ENCODE measurements at places on chromosomes 3 and 15.

DNA sequence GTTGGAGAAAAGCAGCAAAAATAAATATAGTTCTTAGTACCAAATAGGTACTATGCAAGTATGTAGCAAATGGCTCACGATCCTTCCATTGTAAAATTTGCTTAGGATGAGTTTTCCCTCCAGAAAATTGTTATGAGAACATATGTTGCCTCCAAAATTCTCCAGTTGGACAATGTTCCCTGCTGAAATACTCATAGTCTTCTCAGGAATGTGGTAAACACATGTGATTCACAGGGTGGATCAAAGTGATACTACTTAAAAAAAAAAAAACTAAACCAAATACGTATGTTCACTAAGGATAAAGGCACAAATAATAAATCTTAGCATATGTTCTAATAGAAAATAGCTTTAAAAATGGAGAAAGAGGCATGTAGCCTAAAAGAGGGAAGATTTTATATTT lies 84.3 kb upstream of the ZNF385D start:
- no peak for DNase-seq

- DNase-seq = no peak
These were observed 174.7 kb downstream of the CD47 start for GRCh38 chr3:107916171-107916570.

GRCh38 chr15:52343831-52344230 lies 48.2 kb upstream of the MYO5C start:
- no peak for DNase-seq

GRCh38 chr3:158105119-158105709 lies 1.0 kb downstream of the SHOX2 start:
- no peak for DNase-seq

DNA sequence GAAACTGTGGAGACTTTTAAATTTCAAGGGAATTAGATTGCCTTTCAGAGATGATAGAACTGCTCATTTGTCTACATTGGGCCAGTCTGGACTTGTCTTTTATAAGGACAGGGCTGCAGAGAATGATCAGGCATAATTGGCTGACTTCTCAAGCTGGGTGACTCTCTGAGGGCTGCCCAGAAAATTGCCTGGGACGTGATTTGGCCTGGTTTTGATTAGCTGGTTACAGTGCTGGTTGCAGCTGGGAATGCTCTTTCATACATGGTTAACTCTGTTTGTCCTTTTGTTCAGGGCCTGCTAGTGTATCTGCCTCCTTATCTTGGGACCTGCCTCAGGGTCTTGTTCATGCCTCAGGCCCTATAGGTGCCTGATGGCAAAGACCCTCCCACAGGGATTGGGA lies 245.6 kb downstream of the CLSTN2 start:
- no peak for DNase-seq

- DNase-seq = no peak
These were observed 153.5 kb upstream of the LPP start for GRCh38 chr3:188000361-188000861.

DNA sequence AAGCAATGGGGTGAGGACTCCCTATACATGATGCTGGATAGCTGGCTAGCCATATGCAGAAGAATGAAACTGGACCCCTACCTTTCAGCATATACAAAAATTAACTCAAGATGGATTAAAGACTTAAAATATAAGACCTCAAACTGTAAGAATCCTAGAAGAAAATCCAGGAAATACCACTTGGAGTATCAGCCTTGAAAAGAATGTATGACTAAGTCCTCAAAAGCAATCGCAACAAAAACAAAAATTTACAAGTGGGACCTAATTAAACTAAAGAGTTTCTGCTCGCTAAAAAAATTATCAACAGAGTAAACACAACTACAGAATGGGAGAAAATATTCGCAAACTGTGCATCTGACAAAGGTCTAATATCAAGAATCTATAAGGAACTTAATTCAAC lies 94.3 kb downstream of the XRN1 start:
- DNase-seq = no peak

DNA sequence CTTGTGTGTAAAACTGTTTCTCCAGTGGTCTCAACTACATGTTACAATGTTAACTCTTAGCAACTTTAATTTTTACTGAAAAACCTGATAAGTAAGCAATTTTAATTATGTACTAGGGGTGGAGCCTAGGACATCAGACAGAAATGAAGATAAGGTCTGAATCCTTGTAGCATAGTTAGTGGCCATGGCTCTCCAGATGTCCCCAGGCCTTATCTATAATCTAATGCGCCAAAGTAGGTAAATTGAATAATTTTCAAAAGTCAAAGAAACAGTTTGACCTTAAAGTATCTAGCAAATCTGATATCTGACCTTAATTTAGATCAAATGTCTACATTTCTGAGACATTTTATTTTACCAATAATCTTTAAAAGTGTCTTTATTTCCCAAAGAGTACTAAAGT lies 8.2 kb downstream of the MAGEF1 start:
- no peak for DNase-seq

GRCh38 chr3:148178503-148178902 lies 519.2 kb upstream of the AGTR1 start:
- DNase-seq = no peak

DNA sequence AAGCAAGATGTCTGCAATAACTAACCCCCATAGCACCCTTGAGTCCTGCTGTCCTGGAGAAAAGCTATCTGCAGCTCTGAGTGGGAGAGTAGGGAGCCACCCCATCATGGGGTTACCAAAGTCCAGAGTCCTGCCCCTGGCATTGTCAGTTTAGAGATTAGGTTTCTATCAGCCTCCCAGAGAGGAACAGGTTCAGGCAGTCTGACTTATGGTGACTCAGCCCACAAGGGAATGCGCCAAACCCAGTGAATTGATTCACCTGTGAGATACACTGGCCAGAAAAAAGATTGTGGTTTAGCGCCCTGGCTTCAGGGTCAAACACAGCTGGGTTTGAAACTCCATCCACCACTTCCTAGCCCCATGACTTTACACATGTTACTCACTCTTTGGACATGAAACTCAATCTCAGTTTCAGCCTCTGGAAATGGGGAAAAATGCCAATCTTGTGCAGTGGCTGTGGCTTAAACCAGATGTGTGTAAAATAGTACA lies 263.6 kb upstream of the HES1 start:
- DNase-seq = no peak

GRCh38 chr3:52721002-52721729 lies 15.3 kb downstream of the SPCS1 start:
- no peak for DNase-seq

DNA sequence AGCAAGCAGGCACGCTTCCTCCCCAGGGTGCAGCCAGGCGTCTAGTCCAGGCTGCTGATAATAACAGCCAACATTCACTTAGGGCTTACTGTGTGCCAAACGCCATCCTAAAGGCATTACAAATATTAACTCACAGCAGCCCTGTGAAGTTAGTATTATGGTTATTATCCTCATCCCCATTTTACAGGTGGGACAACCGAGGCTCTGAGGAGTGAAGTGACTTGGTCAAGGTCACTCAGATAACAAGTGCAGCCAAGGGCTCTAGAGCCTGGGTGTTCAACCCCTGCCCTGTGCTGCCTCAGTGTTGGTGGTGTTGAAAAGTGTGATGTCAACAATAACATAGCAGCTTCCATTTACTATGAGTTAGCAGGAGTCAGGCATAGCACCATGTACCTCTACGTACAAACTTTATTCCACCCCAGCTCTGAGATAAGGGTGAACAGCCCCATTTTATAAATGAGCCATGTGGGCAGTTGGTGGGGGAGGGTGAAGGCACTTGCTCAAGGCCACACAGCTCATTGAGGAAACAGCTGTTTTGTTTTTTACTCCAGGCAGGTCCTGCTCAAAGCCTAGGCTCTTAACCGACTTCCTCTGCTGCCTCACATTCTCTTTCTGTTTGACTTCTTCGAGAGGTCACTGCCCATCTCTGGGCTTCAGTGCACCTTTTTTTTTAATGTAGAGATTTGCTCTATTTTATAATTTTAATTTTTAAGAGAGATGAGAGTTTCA lies 24.0 kb upstream of the TRH start:
- no peak for DNase-seq

GRCh38 chr3:173109143-173109542 lies 31.9 kb downstream of the SPATA16 start:
- no peak for DNase-seq

DNA sequence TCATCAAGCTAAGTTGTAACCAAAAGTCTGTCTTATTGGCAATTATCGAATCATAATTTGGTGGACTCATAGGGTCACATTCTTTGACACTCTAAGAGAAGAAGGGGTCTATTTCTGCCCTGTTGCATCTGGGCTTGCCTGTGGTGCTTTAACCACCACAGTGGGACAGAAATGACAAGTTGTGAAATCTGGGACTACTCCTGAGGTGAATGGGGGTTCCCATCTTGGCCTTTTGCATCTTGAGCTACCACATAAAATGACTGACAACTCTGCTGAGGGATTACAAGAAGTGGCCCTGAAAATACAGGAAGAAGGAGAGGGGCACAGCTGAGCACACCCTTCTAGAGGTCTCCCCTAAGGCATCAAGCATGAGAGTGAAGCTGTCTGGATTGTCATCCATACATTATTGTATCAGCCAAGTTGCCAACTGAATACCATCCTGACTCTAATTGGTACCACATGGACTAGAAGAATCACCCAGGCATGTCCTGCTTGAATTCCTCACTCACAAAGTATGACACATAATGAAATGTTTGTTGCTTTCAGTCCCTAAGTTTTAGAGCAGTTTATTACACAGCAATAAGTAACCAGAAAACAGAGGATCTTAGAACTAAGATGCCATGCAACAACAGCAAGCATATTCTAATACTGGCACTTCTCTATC lies 306.5 kb downstream of the ROBO1 start:
- DNase-seq = no peak
